ENCODE measurements at places on chromosomes 6 and 20.

DNA sequence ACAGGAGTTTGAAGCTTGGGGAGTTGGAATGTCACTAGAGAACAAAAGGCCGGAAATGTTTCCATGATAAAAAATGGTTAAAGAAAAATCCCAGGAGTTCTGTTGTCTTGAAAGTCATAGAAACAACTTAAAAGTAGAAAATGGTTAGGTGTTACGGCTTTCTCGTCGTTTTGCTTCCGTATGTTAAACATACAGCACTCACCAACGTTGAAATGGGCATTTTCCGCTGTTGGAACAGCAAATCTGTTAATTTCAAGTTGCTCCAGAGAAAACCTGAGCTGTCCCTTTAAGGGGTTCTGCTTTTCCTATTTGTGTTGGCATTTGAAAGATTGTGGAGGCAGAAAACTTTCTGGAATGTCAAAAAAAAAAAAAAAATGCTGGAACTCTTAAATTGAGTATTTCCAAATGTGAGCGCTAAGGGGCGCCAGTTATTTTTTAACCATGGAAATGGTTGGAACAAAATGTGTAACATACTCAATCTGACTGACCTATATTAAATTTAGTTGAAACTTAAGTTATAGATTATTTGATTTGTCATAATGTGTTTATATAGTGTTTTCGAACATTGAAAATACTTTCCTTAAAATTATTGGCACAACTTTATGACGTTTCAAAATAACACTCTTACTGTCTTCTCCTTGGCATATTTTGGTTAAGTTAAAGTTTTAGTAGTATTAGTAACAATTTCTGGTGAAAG lies 2.2 kb downstream of the QKI start:
- DNase-seq: peak; percentile 26

DNA sequence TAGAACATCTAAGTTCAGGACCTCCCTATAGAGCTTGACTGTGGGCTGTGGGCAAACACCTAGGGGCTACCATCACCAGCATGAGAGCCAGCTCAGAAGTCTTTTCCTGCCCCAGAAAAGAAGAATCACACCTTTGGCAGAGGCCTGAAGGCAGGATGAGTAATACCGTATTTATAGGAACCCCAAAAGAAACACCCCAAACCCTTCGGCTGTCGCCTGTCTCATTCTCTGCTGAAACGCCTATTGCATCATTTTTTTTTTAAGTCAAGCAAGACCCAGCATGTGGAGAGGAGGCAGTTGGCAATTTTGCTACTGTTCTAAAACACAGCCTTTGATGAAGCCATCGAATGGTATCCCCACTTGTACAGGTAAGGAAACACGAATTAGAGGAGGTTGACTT lies 436.4 kb downstream of the TFAP2A start:
- no peak for DNase-seq

- DNase-seq: no peak
Observed at GRCh38 chr6:12350644-12351170, 60.5 kb downstream of the EDN1 start.

GRCh38 chr6:129976110-129976509 lies 42.3 kb upstream of the L3MBTL3 start:
- DNase-seq: no peak
